SW 1271 (cell line): ENCODE measurements at places on chromosomes 1 and 21.

DNA sequence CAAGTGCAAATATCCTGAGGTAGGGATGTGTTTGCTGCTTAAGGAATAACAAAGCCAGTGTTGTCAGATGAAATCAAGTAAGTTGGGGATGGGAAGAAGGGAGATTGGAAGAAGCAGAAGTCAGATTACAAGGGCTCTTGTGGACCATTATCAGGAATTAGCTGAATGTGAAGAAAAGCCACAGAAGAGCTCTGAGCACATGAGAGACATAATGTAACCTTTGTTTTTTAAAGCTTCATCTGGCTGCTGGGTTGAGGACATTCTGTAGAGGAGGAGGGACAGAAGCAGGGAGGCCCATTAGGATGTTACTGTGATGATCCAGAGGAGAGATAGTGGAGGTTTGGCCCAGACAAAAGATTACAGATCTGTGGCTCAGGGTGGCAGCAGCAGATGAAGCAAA, 111.7 kb downstream of the DUSP10 start:
- no peak for DNase-seq

- no peak for DNase-seq
These were observed 39.9 kb upstream of the ABCA4 start for GRCh38 chr1:94160811-94161210.

DNA sequence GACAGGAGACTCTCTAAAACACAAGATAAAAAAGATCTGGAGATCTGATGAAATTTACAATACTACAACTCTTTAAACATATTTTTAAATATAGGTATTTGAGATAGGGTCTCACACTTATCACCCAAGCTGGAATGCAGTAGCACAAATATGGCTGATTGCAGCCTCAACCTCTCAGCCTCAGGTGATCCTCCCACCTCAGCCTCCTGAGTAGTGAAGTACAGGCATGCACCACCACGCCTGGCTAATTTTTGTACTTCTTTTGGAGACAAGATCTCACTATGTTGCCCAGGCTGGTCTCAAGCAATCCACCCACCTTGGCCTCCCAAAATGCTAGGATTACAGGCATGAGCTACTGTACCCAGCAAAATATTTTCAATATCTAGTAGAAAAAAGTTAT, 170.0 kb upstream of the NR5A2 start:
- no peak for DNase-seq

- DNase-seq = no peak
These were observed 51.0 kb downstream of the C4BPA start for GRCh38 chr1:207155028-207155427.

DNA sequence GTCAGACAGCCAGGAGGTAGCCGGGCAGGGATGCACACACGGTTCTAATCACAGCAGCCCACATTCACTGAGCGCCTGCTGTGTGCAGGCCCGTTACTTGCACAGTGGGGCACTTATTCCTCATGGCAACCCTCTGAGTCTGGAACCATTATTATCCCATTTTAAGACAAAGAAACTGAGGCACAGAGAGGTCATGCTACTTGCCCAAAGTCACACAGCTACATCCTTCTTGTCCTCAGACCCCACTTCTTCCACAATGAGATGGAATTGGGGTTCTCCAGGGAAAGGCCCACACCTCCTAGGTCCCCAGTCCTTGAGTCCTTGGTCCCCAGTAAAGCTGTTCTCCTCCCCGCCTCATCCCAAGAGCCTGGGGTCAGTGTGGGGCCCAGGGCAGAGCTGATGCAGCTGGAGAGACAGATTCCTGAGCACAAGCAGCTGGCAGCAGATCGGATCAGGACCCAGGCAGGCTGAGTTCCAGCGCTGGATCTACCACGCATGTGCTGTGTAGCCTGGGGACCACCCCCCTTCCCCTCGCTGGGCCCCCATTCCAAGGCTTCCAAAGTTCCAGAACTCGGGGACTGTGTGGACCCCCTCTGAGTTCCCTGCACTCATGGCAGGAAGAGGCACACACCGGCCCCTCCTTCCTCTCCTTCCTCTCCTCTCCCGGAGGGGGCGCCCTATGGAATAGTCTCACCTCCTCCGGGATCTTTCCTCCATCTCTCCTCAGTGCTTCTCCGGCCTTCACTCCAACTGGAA, 393.4 kb downstream of the MATN1 start:
- DNase-seq = no peak

- no peak for DNase-seq
These were observed 16.3 kb upstream of the PTTG1IP start for GRCh38 chr21:44889625-44890337.

GRCh38 chr1:228940926-228941325, 205.6 kb downstream of the RHOU start:
- no peak for DNase-seq

DNA sequence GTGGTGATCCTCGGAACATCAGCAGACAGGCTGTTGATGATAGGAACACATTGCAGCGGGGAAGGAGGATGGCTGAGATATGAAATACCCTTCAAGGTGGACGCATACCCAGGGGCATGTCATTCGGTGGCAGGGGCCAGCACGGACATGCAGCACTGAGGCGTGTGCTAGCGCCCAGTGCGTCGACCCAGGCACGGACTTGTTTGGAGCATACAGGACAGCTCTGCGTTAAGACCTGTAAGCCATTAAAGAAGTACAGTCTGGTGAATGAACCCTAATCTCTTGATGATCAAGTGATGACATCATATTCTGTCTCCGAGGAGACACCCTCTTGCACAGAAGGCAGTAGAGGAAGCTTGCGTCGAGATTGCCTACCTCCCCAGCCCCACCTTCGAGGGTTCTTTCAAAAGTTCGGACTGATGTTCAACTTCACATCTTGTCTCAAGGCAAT, 63.6 kb upstream of the KIF26B start:
- no peak for DNase-seq

GRCh38 chr1:106717591-106717990, 338.9 kb upstream of the PRMT6 start:
- DNase-seq = no peak

DNA sequence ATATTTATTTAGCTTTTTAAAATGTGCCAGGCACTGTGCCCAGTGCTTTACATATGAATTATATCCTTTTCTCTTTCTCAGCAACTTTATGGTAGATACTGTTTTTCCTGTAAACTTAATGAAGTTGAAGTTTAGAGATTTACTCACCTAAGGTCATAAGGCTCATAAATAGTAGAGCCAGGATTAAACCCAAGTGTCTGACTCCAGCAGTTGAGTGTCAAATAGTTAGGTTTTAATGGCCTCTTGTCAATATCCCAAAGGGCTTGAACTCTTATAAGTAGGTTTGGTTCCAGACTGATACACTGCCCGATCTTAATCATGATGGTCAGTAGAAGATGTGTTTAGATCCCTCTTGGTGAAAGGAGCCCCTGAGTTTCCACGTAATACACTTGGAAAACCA, 37.8 kb downstream of the RABGAP1L start:
- DNase-seq = no peak

GRCh38 chr1:78640462-78640861, 9.2 kb upstream of the IFI44 start:
- DNase-seq = no peak

GRCh38 chr1:162067466-162067865, 2.0 kb upstream of the NOS1AP start:
- no peak for DNase-seq

DNA sequence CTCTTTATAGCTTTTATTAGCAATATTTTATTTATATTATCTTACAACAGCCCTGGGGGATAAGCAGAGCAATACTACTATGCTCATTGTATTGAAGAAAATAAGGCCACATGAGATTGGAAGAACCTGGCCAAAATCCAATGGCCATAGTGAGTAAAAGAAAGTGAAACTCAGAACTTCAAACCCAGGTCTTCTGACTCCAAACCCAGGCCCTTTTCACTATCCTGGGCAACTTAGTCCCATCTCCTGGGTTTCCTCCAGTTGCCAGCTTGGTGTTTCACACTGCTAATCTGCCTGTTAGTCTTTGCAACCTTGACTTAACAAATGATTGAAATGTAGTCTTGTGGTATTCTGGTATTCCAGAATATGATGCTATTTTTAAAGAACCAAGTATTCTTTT, 22.4 kb upstream of the EXO1 start:
- DNase-seq = no peak

DNA sequence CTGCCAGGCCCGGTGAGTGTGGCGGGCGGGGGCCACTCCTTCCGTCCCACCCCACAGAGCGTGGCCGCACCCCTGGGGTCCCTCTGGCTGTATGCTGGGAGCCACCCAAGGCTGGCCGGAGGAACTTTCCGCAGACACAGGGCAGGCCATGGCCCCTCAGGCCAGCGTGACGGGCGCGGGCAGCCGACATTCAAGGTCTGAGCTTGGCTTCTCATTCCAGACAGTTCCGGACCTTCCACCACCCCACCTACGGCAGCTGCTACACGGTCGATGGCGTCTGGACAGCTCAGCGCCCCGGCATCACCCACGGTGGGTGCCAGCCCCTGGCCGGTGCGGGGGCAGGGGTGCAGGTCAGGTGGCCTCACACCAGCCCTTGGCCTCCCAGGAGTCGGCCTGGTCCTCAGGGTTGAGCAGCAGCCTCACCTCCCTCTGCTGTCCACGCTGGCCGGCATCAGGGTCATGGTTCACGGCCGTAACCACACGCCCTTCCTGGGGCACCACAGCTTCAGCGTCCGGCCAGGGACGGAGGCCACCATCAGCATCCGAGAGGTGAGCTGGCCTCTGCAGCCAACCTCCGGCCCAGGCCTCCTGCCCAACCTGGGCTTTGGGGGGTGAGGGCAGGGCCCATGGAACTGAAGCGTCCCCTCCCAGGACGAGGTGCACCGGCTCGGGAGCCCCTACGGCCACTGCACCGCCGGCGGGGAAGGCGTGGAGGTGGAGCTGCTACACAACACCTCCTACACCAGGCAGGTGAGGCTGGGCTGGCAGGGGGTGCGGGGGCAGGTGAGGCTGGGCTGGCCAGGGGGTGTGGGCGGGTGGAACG, 7.3 kb downstream of the SCNN1D start:
- DNase-seq = no peak

DNA sequence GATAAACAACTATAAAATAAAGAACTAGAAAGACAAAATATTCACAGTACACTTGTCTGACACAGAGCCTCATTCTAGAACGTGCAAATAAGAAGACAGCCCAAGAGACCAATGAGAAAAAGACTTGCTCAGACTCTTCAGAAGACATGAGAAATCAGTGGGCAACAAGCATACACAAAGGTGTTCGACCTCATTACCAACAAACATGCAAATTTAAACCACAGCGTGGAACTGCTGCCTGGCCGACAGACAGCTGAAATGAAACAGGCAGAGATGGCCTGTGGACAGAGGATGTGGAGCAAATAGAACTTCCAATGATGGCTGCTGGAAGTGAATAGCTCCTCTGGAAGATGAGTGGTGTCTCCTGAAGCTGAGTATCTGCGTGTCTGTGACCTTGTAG, 22.4 kb upstream of the COL6A1 start:
- no peak for DNase-seq

GRCh38 chr1:20974069-20974468, 187.0 kb upstream of the HP1BP3 start:
- no peak for DNase-seq

GRCh38 chr1:182183606-182184005, 122.1 kb upstream of the ZNF648 start:
- no peak for DNase-seq

- peak; percentile 77 for DNase-seq
These were observed 73.2 kb upstream of the CNIH3 start for GRCh38 chr1:224542783-224543440.

- no peak for DNase-seq
These were observed 26.9 kb downstream of the DAP3 start for GRCh38 chr1:155715777-155716176.

DNA sequence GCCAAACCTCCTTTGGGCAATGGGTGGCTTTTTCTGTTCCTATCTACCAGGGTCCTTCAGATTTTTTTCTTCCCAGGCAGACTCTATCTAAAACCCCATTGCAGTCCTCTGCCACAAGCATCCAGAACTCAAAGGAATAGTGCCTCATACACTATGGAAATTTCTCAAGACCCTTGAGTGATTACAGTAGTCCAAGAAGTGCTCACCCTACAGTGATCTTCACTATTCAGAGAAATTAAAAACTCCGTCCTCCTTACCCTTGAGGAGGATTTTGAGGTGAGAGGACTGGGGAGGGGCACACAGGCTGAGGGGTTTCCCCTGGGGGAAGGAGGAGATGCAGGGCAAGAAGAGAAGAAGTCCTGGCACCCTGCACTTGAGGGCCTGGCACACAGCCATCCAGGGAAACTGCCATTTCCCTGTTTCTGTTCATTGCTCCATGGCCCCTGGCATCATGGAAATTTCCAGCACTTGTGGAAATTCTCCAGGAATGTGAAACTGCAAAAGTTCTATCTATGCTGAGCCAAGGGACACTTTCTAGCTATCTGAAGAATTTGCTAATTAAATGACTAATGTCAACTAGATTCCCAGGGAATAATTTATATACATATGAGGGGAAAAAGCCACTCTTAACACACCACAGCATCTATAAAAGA, 102.5 kb upstream of the ATP1B1 start:
- DNase-seq = peak; percentile 9

DNA sequence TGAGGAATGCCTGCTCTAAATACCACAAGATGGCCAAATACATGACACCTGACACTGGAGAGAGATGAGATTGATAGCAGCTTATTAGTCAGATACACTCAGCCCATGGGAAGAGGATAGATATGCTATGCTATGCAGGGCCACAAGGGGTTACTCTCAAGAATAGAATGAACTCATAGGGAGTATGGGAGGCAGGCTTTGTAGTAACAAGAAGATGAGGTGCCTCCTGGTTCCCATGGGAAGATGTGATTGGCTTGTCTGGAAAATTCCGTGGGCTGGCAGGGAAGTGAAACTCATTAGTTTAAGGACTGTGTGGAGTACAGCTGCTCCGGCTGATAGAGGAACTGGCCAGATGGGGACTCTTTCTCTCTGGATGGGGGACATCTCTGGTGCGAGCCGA, 16.5 kb downstream of the CCDC30 start:
- DNase-seq = no peak

GRCh38 chr21:26949830-26950229, 17.1 kb downstream of the ADAMTS5 start:
- DNase-seq = no peak
